ENCODE measurements at places on chromosomes 5 and 9.

GRCh38 chr5:68653471-68653870 lies 437.9 kb downstream of the PIK3R1 start:
- DNase-seq: no peak

DNA sequence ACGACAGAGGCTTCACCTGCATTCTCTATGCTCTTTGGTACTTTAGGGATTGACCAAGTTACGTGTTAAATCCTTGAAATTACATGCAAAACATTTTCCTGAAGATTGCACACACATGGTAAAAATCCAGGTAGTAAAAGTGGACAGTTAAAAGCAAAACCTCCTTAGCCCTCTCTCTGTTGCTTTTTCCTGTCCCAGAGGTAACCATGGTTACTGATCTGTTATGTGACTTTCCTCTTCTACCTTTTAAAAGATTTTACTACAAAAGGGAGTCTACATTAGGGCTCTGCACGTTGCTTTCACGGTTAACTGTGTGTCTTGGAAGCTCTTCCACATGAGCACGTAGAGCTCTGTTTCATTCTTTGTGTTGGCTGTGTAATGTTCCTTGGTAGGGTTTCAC lies 97.0 kb downstream of the PPARGC1B start:
- DNase-seq: no peak

DNA sequence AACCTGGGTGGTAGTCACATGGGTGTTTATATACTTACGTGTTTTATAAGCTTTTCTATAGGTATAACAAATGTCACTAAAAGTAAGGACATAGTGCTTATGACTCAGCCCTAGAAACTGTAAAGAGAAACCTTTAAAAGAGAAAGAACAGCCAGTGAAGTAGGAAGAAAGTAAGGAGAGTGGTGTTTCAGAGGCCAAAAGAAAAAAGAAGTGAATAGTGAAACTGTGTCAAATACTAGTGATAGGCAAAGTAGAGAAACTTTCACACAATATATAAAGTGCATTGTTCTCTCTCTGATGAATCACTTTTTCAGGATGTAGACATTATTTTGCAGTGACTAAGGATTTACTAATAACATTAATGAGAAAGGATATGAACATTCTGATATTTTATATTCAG lies 74.2 kb upstream of the SUSD1 start:
- DNase-seq: no peak

- DNase-seq: no peak
These were observed 11.3 kb upstream of the ANGPTL2 start for GRCh38 chr9:127133739-127134167.

GRCh38 chr5:143244990-143245389 lies 158.5 kb downstream of the NR3C1 start:
- no peak for DNase-seq

GRCh38 chr5:28077291-28078240 lies 1039.2 kb upstream of the CDH9 start:
- no peak for DNase-seq

GRCh38 chr5:125033602-125034001 lies 287.2 kb upstream of the ZNF608 start:
- DNase-seq: no peak

DNA sequence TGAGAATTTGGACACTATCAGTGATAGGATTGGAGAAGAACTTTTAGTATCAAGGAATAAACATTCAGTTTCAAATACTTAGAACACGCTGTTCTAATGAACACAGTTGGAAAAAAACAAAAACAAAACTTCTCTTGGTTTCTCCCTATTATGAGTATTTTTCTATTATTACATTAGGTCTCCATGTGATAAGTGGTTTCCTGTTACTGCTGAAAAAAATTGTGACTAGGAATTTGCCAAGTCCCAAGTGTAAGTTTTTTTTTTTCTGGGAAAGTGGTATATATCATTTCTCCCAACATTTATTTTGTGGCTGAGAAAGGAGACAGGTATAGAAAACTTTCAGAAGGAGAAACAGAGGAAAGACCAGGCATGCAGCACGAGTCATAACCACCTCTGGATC lies 41.1 kb downstream of the PCSK1 start:
- DNase-seq: no peak

DNA sequence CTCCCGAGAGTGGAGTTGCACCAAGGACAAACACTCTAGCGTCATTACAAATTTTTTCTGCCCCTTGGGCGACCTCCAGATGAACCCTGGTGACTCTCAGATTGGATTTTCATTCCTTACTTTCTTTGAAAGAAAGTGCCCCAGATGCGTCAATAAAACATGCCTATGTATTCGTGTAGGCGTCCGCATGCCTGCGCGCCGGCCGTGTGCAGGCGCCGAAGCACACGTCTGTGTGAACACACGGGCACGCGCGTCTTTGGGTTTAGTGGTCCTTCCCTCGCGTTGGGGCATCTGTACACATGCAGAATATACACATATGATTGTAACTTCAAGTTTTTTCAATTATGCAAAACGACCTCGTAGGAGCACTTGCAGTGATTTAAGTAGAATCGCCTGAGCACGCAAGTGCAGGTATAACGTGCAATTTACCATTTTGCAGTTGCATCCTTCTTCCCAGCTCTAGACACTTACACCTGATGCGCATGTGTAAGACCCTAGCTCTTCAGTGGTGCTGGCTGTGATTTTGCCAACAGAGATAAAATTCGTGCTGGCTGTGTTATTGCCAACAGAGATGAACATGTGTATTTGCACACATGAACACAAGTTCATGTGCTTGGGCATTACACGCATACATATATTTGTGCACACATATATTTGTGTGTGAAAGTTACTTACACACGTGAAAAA lies 1.9 kb upstream of the LHX2 start:
- DNase-seq: no peak

- DNase-seq: no peak
These were observed 10.3 kb downstream of the FST start for GRCh38 chr5:53490747-53491146.

DNA sequence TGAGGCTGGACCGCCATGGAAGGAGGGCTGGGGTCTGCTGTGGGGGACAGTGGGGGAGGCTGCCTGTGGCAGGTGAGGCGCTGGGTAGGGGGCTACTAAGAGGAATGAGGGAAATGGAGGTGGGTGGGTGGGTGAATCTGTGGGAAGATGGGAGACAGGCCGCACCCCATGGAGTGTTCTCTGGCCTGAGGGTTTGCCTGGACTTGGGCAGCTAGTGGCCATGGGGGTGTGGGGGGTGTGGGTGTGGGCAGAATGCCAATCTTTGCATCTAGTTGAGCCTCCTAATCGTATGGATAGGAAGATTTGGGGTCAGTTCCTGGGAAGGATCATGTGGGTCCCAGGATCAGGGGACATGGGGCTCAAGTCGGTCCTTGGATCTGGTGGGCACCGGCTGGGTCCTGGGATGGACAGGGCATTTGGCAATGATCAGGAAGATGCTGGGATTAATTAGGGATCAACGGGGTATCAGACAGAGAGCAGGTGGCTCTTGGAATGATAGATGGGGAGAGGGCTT lies 518 bp downstream of the ZDHHC12 start:
- DNase-seq: no peak

DNA sequence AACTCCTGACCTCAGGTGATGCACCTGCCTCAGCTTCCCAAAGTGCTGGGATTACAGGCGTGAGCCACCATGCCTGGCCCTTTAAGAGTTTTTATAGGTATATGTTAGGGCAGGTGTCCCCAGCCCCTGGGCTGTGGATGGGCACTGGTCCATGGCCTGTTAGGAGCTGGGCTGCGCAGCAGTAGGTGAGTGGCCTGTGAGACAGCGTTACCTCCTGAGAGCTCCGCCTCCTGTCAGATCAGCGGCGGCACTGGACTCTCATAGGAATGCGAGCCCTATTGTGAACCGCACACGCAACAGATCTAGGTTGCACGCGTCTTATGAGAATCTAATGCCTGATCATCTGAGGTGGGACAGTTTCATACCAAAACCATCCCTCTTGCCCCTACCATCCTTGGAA lies 173.4 kb downstream of the GOLPH3 start:
- DNase-seq: no peak

DNA sequence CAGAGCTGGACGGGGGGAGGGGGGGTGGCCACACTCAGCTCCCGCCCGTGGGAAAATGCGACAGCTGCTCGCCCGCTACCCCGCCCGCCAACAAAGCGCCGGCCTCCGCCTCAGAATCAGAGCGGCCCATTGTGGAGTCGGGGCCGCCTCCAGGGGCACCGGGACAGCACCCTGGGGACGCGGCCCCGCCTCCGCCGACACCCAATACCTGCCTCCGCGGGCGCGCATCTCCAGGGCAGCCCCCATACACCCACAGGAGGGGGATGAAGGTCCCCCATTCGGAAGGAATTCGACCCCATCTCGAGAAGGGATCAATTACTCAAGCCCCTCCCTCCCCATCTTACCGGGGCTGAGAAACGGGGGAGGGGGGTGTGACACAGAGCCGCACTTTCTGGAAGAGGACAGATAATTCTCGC lies 1.3 kb downstream of the NOTCH1 start:
- no peak for DNase-seq

DNA sequence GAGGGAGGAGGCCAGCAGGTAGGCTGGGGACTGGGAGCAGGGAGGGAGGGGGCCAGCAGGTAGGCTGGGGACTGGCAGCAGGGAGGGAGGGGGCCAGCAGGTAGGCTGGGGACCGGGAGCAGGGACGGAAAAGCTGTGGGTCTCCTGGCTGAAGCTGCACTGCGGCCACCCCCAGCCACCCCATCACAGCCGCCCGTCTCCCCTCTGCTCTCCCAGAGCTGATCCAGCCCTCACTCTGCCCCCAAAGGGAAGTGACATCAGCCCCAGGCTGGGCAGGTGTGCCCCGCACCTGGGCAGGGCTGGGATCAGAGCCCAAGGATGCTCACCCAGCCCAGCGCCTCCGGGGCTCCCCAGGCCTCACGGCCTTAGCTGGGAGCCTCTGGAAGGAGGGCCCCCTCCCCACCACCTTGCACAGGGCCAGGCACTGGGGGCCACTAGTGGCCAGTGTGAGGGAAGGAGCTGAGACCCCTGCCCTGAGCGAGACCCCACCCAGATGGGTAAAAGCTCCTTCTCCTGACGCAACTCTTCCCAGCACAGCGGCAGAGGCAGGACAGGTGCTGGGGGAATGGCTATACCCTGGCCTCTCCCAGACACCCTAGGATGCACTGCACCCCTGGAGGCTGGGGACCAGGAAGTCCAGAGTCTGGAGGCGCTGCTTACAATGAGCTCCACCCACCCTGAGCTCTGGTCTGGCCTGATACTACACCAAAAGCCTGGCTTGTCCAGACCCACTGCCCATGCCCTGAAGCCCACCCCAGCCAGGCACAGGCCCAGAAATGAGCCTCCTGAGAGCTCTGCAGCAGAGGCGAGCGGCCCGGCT lies 11.6 kb downstream of the AGPAT2 start:
- no peak for DNase-seq

GRCh38 chr5:148811756-148812155 lies 14.7 kb upstream of the ADRB2 start:
- DNase-seq: no peak

GRCh38 chr5:159337016-159337955 lies 7.0 kb upstream of the IL12B start:
- DNase-seq: peak; percentile 76

DNA sequence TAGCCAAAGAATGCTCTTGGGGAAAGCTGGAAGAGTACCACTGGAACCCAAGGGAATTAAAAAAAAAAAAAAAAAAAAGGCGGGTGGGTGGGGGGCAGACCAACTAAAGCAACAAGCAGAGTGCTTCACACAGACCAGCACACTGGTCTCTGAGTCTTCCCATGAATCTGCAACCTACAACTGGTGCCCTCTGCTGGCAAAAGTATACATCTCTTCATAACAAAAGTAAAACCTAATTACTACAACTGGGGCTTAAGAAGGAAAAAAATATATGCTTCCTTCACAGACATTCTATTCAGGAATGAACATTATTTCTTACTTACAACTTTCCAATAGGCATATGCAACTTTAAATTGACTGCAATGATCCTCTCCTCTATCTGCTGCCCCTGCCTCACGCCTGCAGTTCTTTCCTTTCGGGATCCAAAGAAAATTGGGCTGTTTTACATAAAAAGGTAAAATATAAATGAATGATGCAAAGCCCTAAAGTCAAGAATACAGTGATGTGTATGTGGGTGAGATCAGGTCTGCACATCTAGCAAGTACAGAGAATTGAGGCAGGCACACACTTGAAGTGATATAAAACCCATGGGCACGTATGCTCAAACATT lies 7.2 kb upstream of the KLHL3 start:
- DNase-seq: peak; percentile 33

DNA sequence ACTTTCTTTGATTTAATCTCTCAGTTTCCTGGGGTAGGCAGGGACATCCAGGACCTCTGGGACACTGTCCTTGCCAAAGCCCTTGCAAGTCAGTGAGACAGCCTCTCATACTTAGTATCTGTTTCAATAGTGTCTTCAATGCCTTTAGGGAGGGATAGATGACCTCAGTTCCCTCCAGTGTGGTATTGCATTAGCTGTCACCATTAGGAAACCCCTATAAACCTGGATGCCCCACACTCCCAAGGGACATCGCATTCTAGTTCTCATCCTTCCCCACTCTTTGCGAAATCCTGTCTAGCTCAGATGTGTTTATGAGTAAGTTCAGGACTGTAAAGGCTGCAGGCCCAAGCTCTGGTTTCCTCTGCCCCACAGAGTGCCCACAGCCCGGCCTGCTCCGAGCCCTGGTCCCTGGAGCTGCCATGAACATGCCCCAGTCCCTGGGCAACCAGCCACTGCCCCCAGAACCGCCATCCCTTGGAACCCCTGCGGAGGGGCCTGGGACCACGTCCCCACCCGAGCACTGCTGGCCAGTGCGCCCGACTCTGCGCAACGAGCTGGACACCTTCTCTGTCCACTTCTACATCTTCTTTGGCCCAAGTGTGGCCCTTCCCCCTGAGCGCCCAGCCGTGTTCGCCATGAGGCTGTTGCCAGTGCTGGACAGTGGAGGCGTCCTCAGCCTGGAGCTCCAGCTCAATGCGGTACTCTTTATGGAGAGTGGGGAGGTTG lies 13.2 kb downstream of the TMEM8B start:
- no peak for DNase-seq

DNA sequence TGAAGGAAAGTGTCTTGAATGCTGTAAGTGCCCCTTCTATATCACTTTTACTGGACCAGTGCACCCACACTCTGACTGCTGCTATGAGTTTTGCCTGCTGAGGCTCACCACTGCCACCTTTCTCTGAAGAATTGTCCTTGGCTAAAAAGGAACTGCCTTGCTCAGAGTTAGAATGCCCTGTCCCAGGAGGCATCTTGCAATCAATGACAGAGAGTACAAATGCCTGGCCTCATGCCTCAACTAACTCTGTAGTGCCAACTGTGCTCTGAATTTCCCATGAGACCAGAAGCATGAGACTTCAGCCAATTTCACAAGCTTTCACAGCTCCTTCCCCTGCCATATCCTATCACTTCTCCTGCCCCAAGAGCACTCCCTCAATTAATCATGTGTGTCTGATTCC lies 569.7 kb downstream of the ZNF608 start:
- DNase-seq: no peak
